Hepatic stellate cell (primary cell): ENCODE measurements at places on chromosomes 4 and X.

- no peak for DNase-seq
These were observed 96.1 kb upstream of the MBNL3 start for GRCh38 chrX:132584936-132585335.

DNA sequence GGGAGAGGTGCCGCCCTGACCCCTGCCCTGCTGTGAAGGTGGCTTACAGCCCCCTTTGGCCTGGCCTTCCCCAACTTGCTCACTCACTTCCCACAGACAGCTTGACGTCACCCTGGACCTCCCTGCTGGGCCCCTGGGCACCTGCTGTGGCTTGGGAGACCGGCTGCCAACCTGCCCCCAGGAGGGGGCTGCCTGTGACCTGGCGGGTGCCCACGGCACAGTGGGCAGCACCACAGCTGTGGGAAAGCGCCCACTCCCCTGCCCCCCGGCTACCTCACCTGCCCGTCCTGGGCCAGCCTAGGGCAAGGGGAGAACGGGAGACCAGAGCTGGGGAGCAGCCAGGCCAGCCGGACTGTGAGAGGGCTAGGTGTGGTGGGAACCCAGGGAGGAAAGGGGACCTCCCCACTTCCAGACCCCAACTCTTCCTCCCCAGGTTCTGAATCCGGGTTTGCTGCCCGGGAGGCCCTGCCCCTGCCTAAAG is 2.4 kb upstream of the ZFP92 start:
- DNase-seq: no peak

- DNase-seq: no peak
These were observed at the start of gene ZNF185 for GRCh38 chrX:152897222-152898131. Gene ZNF185, plus strand, starts transcription at chrX:152898067. Its CDS starts 16,423 bp downstream, at chrX:152914490.

GRCh38 chr4:111842336-111842735 is 302.9 kb upstream of the FAM241A start:
- DNase-seq: no peak

DNA sequence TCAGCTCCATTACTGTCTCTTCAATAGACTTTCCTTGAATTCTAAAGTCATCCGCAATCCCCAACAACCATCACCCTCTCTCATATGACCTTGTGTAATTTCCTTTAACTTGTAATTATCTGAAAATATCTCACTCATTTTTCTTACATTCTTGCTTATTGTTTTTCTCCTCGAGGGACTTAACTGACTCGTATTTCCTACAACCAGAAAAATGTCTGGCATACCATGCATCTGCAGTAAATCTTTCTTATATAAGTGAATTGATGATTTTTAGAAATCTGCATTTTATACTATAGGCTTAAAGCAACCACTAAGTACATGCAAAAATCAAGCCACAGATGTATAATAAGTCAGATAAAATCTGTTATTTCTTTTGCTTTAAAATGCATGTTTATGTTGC is 276.7 kb downstream of the UNC5C start:
- no peak for DNase-seq

GRCh38 chr4:108738003-108738706 is 24.7 kb downstream of the ETNPPL start:
- DNase-seq: no peak
